ENCODE measurements at places on chromosomes 3 and 15.

DNA sequence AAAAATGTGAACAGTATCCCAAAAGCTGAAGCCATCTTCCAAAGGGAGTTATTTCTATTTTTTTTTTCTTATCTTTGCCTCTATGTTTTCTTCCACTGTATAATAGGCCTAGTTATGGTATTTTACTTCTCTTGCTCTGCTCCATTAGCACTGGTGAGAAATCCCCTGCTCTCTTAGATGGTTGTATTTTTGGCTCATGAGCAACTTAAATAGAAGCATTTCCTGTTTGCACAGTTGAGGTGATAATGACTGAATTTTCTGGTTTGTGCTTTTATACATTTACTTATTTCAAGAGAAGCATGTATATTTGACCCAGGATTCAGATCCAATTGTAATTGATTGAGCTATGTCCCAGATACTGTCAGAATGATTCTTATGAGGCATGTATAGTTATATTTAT is 61.6 kb upstream of the CD200R1L start:
- DNase-seq: no peak

DNA sequence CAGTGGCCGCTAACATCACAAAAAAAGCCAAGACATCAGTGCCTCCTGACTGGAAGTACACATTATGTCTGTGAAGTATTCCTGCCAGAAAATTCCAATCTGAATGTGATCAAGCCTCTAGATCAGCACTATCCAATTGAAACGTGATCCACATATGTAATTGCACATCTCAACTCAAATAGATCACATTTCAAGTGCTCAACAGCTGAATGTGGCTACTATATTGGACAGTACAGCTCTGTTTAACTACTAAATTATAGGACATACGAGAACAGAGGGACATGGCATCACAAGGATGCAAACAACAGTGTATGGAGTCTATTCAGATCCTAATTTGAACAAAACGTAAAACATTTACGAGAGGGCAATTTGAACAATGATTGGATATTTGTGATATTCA is 542 bp upstream of the UBAP1L start:
- DNase-seq: no peak

DNA sequence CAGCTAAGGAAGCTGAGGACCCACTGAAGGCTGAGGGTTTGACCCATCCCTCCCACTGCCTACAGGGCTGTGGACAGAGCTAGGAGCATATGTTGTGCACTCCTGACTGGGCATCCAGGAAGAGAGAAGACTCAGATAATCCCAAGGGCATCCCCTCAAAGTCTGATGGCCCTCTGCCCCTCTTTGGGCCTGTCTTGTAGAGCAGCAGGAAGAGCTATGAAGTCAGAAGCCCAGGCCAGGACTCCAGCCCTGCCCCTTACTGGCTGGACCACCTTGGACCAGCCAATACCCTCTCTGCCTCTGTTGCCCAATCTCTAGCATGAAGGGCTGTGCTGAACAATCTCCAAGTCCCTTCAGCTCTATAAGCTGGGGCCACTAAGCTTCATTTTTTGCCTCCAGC is 210.8 kb downstream of the RPLP1 start:
- DNase-seq: no peak

GRCh38 chr3:171943262-171944117 is 95.9 kb upstream of the FNDC3B start:
- DNase-seq: no peak

DNA sequence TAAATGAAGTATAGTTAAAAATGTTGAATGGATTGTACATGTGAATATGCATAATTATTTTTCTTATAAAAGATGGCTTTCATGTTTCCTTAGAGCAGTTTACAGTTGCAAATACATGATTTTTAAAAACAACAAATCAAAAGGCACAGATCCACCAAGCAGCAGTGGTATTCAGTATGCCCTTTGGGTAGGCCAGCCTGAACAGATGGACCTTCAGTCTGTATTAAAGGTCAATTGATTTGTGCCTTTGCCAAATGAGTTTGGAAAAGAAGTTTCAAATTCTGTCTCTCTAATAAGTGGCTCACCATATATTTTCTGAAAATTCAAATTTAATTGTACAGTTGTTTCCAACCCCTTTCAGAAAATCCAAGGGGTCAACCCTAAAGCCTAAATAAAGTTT is 477.1 kb downstream of the NSUN3 start:
- no peak for DNase-seq

- no peak for DNase-seq
Observed at GRCh38 chr3:119257654-119258410, 17.2 kb upstream of the B4GALT4 start.

GRCh38 chr15:36924034-36924433 is 176.3 kb downstream of the MEIS2 start:
- DNase-seq: no peak

GRCh38 chr15:85624291-85624801 is 170.4 kb downstream of the KLHL25 start:
- DNase-seq: peak; percentile 38

GRCh38 chr3:150761831-150762661 is 923 bp downstream of the SIAH2 start:
- DNase-seq: peak; percentile 25

GRCh38 chr3:170128259-170128976 is 53.1 kb downstream of the PHC3 start:
- DNase-seq: peak; percentile 27

GRCh38 chr15:24933716-24934115 is 21.1 kb upstream of the SNRPN start:
- no peak for DNase-seq

DNA sequence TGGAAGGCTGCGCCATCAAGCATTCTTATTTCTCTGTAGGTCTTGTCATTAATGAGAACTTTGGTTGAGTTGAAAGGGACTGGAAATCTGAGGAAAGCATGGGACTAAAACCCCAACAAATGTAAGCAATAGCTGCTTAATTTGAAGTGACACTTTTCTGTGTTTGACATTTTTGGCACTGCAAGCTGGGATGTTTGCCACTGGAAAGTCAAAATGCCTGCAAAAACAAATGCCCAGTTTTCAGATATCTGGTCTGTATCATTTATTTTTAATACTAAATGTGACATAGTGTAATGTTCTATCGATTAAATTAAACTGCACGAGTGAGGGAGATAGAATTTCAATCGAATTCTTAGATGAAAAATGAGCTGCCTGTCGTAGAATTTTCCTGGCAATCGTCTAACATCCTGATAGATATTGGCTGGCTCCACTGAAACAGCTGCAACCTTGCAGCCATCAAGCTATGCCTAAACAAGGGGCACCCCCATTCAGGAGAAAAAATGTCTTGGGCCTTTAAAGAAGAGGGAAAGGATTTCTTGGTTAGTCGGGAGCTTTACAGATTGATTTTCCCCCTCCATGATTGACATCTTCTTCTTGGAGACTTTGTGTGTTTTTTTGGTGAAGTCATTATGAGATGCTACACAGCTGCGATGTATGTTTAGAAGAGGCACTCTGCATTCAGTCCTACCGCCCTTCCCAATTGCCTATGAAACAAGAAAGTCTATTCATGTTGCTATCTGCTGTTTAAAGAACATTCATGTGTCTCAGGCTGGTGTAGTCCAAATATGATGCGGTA is 316.7 kb upstream of the TBL1XR1 start:
- no peak for DNase-seq

All from CD4-positive, alpha-beta T cell treated with Interleukin-4 for 1 hour (primary cell).